NAMALWA (cell line): ENCODE measurements at places on chromosomes 13 and 19.

DNA sequence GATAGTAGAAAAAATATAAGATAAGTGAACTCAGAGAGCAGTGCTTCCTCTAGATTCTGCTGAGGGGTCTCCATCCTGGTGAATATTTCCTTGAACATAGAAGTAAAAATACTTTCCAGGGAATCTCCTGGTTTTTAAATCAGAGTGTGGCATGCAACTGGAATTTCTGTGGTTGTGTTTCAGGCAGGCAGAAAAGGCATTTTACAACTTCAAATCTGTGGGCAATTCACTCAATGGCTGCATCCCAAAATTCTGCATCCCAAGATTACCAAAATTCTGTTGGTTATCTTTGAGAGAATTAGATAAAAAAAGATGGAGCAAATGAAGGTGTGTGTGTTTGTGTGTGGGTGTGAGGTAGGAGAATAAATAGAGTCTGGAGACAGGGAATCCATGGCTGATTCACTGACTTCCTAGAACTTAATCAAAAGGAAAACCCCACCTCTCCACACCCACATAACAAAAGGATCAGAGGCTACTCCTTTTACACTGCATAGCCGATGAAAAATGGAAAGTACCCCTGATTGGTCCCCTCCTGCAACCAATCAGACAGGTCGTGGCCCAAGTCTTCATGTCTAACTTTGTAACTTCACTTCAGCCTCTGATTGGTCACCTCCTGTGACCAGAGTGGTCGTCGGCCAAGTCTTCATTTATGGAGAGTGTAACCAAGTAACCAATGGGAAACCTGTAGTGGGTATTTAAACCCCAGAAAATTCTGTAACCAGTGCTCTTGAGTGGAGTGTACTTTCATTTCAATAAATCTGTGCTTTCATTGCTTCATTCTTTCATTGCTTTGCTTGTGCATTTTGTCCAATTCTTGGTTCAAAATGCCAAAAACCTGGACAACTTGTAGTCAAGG, 112.8 kb downstream of the DLEU7 start:
- no peak for DNase-seq

DNA sequence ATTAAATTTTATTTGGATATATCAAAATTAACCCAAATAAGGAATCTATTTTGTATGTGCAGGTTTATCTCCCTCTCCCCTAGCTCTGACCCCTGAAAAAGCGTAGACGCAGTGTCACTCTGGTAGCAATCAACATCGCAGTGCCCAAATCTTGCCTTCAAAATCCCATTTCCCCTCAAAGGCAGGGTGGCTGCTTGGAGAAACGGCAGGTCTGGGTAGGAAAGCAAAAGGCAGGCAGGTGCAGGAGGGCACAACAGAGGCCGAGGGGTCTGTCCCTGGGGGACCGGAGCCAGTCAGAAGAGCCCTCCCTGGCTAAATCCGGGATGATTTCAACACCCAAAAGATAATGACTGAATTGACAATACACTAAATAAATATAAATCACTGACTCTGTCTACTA, 41.9 kb downstream of the NAXD start:
- DNase-seq: no peak

- no peak for DNase-seq
These were observed 1.3 kb downstream of the FARP1 start for GRCh38 chr13:98144027-98144741.

GRCh38 chr19:46904114-46905060, 43.6 kb downstream of the ARHGAP35 start:
- no peak for DNase-seq

DNA sequence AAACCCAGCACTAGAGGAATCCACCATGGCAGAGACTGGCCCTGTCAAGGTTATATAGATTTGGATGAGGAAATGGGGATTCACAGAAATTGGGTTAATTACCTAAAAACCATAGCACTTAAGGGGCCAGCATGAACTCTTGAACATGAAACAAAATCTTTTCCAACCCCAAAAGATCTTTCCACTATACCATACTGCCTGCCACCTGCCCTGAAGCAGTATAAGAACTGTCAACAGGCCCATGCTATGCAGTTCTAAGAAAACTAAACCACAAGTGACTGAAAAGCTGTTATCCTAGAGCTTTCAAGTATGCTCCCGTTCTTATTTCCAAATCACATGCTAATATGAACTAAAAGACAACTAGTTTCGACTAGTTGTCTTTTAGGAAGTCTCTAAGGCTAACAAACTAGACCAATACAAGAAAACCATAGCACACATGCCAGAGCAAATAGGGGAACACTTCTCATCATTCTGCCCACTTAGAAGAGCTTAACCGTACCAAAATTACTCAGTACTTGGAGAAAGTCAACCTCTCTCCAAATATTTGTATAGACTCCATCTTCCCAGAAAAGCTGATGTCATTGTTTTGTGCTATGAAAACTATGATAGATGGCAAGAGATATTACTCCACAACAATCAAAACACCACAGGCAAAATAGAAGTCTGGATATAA, 27.5 kb downstream of the HSPH1 start:
- DNase-seq: no peak

- no peak for DNase-seq
These were observed 176.2 kb upstream of the UFM1 start for GRCh38 chr13:38173403-38173802.

DNA sequence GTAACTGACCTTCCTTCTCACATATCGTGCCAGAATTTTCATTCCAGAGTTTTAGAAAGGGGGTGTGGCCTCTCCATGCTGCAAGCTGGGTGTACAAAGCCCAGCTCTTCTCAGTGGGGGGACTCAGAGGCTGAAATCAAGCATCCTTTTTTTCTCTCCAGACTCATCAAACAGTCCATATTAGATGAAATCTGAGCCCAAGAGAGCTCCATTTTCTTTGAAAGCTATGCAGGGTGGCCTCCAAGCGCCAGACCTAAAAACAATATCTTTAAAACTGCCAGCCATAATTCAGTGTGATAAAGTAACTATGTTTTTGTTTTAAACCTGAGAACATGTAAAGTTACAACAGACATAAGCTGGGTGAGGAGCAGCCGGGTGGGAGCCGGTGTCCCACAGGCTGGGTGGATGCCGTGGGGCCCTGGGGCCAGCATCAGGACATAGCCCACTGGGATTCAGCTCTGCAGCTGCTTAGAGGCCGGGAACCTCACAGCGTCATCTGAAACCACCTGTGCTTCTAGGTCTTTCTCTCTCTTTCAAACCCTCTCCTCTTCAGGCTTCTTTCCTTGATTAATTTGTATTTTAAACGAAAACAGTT, 249.2 kb downstream of the ZNF536 start:
- DNase-seq: no peak

GRCh38 chr13:77222909-77223308, 104.0 kb downstream of the MYCBP2 start:
- DNase-seq: no peak

DNA sequence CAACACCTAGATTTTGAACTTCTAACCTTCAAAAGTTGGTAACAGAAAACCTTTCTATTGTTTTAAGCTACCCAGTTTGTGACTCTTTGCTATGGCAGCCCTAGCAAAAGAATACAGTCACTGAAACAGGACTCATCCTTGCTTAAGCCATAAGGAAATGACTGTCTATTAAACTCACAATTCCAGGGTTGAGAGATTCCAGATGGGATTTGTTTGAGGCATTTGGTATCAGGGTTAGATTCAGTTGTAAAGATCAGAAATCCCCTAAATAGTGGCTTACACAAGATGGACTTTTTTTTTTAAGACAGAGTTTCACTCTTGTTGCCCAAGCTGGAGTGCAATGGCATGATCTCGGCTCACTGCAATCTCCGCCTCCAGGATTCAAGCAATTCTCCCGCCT, 41.1 kb upstream of the RGCC start:
- DNase-seq: no peak

DNA sequence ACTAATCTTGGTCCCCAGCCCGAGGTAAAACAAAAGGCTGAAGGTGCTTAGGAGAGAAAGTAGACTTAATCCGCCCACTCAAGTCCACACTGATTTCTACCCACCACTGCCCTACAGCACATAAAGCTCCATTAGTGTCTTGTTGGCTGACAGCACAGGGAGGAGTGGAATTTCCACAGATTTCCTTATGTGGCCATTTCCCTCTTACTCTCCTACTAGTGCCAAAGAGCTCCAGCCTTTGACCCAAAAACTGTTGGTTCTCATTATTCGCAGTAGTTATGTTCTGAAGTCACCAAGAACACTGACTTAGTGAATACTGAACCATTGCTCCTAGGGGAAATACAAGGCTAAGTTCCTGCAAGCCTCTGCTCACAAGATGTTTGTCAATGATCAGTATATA, 61.2 kb downstream of the RAB20 start:
- no peak for DNase-seq

GRCh38 chr19:10419646-10420443, 493 bp upstream of the PDE4A start:
- peak; percentile 91 for DNase-seq

GRCh38 chr19:41707871-41708371, 505 bp upstream of the CEACAM5 start:
- DNase-seq: no peak

DNA sequence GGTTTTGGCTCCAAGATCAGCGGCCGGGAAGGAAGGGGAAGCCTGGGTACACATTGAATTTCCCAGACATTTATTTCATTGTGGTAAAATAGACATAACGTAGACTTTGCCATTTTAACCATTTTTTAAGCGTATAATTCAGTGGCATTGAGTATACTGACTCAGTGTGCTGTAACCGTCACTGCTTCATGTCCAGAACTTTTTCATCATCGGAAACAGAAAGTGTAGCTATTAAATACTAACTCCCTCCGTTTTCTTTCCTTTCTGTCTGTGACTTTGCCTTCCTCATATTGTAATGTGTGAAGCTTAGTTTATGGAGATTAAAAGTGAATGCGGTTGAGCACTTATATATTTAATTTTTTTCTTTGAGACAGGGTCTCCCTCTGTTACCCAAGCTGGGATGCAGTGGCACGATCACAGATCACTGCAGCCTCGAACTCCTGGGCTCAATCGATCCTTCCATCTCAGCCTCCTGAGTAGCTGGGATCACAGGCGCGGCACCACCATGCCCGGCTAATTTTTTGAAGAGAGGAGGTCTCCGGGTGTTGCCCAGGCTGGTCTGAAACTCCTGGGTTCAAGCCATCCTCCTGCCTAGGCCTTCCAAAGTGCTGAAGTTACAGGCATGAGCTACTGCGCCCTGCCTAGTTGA, 1.4 kb downstream of the HNRNPM start:
- no peak for DNase-seq

GRCh38 chr13:111322916-111323331, 2.5 kb downstream of the TEX29 start:
- DNase-seq: no peak

DNA sequence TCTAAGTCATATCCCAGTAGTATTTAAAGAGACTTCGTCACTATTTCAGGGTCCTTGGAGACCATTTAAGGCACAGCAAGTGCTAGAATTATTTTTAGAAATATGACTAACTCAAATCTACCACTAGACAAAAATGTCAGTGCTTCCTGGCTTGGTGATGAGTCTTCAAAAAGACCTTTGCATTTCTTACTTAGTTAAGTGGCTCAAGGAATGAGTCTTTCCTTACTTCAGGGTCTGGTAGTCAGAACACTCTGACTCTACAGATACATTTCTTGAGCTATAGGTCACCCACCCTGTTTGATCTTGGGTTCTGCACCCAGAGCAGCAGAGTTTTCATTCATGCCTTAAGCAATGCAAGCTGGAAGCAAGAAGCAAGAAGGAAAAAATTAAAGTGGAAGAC, 191.0 kb upstream of the HTR2A start:
- DNase-seq: no peak

- DNase-seq: no peak
These were observed 40.9 kb downstream of the DEDD2 start for GRCh38 chr19:42176649-42176989.

GRCh38 chr19:43624933-43625332, 5.5 kb upstream of the ZNF428 start:
- peak; percentile 93 for DNase-seq

DNA sequence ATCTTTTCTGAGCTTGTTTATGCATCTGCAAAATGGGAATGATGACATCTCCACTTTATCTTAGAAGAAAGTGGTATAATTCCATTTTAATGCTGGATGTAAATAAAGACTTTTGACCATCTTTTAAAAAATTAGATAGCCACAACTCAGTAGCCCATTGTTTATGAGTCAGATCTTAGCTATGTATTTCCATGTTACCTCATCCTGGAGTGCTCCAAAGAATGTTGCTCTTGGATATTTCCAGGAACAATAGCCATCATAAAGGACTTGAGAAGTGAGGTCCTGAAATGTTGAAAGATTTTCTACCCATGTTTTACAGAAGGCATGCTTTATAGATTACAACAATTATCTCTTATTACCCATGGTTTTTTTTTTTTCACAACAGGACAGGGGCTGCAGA, 229.3 kb upstream of the EDNRB start:
- no peak for DNase-seq

- DNase-seq: no peak
These were observed 2447.7 kb downstream of the PCDH9 start for GRCh38 chr13:64782466-64782865.

GRCh38 chr13:113176280-113176679, 17.8 kb downstream of the PROZ start:
- DNase-seq: no peak

DNA sequence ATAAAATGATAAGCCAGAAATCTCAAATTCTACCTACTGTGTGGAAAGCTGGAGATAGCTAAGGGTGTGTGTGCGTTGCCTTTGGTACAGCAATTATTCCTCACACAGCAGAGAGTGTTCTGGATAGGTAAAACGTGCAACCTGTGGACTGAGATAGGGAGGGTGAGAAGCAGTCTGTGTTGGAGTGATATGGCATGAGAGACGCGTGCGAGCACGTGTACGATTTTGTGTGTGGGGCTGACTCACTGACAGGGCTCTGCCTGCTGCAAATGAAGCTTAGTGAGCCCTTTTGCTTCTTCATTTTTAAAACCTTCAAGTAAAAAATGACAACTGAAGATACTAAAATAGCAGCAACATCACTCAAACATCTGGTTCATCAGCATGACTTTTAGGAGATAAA, 35.7 kb upstream of the SLC10A2 start:
- no peak for DNase-seq

GRCh38 chr13:26042785-26043184, 9.0 kb downstream of the SHISA2 start:
- no peak for DNase-seq

GRCh38 chr13:37187621-37188020, 82.2 kb upstream of the CSNK1A1L start:
- DNase-seq: no peak

- DNase-seq: no peak
These were observed 8.7 kb upstream of the ADAT3 start for GRCh38 chr19:1896508-1896907.

DNA sequence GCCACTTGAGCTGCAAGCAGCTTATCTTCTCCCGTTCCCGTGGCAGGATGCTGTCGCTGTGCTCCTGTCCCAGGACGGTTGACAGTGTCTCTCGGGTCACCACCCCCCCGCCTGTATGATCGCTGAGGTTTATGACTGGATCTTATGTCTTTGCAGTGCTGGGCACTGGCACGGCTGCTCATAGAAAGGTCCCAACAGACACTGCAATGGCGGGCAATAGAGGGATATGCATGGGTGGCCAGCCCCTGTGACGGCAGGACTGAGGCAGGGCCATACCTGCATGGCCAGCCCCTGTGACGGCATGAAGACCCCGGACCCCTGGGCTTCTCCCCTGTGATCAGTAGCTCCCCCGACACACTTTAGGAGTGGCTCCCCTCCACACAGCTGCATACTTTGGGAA, 307.2 kb downstream of the TEX29 start:
- no peak for DNase-seq

GRCh38 chr13:35179494-35179893, 237.4 kb downstream of the NBEA start:
- no peak for DNase-seq
